ENCODE measurements at places on chromosomes 13 and 19.

DNA sequence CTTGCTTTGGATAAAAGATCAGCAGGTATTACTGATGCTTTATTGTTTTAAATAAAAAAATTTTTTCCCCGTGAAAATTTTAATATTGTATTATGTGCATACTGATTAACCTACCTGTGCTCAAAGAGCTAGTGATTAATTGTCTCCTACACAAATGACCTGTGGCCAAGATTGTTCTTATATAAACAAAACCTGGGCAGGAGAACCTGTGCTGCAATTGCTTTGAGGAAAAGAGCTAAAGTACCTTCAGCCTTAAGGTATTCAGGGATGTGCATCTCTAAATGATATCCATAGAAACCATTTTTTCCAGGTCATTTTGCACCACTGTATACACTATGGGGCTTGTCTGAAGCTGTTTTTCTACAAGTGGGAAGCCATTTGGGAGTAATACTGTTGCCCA is 1.2 kb downstream of the FRY start:
- DNase-seq, result no peak

- DNase-seq, result no peak
Observed at GRCh38 chr13:48477191-48477855, 55.6 kb downstream of the RCBTB2 start.

DNA sequence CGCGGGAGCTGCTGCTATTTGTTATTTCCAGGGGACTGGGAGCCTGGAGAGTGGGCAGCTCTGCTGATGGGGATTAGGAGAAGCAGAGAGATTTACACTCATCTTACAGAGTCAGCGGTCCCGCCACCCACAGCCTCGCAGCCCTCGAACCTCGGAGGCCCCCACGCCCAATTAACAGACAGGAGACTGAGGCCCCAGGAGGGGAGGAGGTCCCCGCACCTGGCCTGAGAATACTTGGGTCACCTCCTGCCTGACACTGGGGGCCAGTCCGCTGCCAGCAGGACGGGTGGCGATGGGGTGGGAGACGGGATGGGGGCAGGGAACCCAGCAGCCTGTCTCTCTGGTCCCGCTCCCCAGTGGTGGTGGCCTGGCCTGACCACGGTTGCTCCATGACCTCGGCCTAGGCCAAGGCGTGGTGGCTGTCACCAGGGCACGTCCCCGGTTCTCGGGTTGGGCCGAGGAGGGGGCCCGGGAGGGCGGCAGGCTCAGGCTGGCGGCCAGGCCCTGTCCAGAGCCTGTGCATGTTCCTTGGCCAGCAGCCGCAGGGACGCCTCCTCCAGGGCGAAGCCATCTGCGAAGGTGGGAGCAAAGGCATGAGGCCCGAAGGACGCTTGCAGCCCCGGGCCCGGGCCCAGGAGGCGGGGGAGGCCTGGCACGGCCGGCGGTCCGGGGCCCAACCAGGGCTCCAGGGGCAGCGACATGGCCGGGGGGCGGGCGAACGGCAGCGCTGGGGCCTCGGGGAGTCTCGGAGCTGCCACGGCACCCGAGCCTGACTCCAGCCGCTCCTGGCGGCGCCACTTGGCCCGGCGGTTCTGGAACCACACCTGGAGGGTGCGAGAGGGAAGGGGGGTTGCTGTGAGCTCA is 1.7 kb downstream of the RAX2 start:
- no peak for DNase-seq

- DNase-seq, result no peak
Observed at GRCh38 chr13:41458761-41459431, 1.5 kb downstream of the RGCC start.

DNA sequence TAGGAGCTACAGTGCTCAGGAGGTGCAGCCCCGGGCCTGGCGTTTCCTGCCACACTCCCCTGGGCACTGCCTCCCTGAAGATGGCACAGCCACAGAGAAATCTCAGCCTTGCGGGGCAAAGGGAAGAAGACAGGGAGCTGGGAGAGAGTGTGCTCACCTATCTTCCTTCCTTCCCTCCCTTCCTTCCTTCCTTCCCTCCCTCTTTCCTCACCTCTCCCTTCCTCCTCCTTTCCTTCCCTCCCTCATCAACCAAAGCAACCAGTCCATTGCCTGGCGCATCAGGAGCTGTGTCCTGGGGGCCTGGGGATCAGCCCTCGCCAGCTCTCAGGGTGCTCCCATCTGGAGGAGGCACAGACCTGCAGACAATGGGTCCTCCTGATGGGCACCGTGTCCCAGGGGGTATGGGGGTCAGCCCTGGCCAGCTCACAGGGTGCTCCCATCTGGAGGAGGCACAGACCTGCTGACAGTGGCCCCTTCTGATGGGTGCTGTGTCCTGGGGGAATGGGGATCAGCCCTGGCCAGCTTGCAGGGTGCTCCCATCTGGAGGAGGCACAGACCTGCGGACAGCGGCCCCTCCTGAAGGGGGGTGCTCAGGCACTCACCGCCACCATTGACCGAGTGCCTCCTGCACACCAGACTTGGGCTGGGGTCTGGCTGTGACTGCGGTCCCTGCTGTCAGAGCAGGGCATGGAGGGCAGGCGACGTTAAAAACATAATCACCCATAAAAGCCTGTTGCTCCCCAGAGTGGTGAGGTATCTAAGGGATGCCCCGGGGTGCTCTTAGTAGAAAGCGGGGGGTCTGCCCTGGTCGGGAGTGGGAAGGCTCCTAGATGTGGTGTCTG is 120.2 kb downstream of the URI1 start:
- DNase-seq, result no peak

DNA sequence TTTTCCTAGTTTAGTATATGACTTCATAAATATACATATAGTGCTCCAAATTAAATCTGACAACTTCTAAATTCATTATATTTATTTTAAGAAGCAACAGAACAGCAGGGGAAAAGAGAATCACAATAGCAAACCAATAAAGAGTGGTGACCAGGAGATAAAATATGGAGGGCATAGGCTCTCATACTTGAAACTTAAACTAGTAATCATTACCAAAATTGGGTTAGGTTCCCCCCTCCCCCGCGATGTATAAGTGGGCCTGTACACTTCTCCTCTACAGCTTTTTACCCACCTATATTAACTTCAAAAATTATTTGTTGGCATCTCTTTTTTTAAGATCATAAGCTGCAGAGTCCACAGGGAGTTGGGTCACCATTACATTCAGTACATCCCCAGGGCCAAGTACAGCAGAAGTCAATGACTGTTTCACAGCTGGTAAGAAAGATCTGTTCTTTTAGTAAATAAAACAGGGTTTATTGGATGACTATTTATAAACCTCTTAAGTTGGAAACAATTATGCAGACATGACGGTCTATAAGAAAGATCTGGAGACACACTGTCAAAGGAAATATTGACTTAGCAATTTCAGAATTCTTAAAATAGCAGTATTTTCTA is 29.4 kb downstream of the KLF12 start:
- DNase-seq, result no peak

GRCh38 chr19:35788205-35788960 is 13.0 kb downstream of the ARHGAP33 start:
- DNase-seq, result no peak

DNA sequence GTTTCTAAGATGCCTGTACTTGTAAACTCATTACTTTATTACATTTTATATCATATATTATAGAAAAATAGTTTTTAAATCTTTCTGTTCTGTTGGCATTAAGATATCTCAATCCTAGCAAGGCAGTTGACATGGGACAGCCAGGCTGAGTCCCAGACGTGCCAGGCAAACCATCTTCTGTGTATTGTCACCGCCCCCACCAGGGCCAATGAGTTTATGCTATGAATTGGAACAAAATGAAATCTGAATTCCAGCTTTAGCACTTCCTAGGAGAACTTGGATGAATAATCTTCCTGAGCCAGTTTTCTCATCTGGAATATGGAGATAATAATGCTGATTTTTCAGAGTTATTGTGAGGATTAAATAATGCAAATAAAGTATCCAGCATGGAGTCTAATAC is 79.9 kb upstream of the GSX1 start:
- DNase-seq, result no peak

DNA sequence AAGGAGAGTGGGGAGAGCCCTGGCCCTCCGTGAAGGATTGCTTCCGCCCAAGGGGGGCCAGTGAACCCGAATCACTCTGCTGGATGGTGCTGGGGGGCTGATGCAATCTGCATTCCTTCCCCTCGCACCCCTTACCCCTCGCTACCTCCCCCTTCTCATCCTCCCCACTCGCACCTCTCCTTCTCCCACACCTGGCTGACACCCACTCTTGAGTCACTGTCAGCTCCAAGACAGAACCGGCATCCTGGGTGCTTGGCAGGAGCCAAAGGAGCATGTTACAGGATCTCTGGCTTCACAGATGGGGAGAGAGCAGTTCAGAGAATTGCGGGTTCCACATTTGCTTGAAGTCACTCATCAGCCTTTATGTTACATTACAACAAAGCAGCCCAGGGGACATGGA is 125.9 kb upstream of the GJB6 start:
- no peak for DNase-seq

GRCh38 chr13:44079413-44080205 is 199.9 kb downstream of the LACC1 start:
- no peak for DNase-seq

DNA sequence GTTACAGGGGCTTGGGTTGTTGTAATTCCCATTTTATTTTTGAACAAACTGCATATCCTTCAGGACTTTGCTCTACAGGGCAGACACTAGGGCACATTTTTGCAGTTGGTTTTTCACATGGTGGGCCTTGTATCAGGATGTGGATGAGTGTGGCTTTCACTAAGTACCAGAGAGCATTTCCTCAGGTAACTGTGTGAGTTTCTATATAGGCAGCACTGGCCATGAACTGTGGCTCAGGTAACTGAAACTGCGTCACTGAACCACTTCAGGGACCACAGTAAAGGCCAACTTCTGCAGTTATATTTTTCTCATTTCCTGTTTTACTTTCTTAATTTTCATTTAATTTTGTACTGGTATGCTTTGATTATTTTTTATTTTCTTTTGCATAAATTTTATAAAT is 166.5 kb downstream of the ZNF486 start:
- no peak for DNase-seq

- no peak for DNase-seq
Observed at GRCh38 chr13:38204556-38204955, 145.1 kb upstream of the UFM1 start.

DNA sequence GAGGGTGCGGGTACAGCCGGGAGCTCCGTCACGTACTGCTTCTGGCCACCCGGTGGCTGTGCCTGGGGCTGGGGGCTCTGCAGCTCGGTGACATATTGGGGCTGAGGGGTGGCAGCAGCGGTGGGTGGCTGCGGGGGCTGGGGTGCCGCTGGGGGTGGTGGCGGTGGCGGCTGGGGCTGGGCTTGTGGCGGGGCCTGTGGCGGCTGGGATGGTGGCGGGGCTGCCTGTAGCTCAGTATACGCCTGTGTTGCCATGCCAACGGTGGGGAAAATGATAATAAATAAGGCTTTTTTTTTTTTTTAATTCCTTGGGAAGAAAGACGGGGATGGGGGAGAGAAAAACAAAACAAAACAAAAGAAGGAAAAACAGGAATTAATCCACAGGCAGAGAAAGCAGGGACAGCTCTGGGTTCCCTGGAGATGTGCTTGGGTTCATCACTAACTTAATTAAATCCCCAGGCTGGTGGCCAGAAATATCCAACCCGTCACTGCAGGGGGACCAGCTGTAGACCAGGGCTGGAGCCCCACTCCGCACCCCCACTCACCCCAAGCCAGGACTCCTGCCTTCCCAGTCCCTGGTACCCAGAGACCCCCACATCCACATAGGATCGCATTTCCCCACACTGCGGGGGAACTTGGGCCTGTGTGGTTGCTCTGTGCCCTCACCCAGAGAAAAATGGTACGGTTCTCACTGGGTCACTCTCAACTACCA is 12.4 kb downstream of the RFX1 start:
- DNase-seq, result no peak

GRCh38 chr19:13463296-13463695 is 43.0 kb downstream of the CACNA1A start:
- DNase-seq, result no peak

DNA sequence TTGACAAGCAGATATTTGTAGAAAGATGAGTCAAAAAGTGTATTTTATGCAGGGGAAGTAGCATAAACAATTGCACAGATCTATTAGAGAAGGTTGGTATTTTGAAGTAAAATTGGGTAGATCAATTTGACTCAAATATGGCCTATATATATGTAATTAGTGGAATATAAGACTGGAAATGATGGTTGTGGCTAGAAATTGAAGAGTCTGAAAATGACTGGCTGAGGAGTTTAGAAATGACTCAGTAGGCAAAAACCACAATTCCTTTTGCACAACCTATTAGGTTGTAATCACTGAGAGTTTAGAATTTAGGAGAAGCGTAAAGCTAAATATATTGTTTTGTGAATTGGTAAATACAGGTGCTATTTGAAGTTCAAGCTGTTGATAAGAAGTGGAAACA is 622.6 kb upstream of the PCDH20 start:
- DNase-seq, result no peak

DNA sequence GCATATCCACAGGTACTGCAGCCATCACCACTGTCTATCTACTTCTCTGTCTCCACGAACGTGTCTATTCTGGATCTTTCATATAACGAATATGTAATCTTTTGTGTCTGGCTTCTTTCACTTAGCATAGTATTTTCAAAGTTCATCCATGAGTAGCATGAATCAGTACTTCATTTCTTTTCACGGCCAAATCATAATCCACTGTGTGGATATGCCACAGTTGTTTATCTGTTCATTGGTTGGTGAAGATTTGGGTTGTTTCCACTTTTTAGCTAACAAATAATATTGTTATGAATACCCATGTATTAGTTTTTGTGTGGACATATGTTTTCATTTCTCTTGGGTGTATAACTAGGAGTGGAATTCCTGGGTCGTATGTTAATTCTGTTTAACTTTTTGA is 14.4 kb downstream of the RGCC start:
- no peak for DNase-seq

GRCh38 chr13:31081316-31081715 is 80.4 kb downstream of the HSPH1 start:
- DNase-seq, result no peak

DNA sequence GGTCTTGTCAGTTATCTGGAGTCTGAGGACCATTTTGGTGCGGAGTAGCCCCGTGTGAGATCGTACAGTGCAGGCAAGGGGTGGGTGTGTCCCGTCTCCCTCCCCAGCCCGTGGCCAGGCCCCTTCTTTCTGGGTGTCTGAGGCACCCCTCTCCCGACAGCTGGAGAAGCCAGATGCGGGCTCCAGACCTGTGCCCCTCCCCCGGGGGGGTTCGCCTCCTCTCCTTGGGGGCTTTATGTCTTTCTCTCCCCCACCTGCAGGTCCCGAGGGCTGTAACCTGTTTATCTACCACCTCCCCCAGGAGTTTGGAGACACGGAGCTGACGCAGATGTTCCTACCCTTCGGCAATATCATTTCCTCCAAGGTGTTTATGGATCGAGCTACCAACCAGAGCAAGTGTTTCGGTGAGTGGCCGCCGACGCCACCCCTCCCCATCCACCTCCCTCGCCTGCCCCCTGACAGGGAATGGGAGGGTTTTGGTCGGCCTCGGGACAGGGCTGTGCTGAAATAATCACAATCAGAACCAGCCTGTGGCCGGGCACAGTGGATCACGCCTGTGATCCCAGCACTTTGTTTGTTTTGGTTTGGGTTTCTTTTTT is 65.6 kb downstream of the CELF5 start:
- DNase-seq, result no peak
